Cerebellum (tissue), 4 donors: ENCODE measurements at places on chromosomes 1 and 21.

DNA sequence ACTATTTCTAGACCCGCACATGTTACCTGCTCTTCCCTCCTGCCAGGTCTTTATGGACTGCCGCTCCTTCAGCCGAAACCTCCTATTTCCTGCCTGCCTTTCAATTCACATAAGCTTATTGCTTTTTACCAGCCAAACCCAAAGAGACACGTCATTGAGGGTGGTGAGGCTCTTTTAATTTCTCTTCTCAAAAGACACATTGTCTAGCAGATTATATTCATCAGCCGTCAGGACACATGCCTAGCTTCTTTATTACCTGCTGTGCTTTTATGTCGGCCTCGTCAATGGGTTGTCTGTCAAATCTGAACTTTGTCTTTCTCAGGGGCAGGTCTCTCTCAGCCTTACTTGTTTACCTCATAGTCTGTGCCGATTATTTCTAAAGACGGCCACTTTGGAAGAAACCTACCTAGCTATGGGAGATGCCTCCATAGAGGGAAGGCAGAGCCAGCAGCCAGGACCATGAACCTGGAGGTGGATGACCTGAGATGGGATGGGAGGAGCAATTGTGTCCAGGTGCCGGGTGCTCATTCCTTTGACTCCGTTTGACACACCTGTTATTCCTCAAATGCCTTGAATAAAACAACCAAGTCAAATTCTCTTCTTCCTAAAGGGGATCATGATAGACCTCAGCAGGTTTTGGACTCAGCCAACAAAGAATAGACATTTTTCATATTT lies 42.0 kb downstream of the ZBTB18 start:
- DNase-seq, result peak; percentile 37

GRCh38 chr1:115725600-115725999 lies 42.9 kb downstream of the CASQ2 start:
- DNase-seq, result no peak

DNA sequence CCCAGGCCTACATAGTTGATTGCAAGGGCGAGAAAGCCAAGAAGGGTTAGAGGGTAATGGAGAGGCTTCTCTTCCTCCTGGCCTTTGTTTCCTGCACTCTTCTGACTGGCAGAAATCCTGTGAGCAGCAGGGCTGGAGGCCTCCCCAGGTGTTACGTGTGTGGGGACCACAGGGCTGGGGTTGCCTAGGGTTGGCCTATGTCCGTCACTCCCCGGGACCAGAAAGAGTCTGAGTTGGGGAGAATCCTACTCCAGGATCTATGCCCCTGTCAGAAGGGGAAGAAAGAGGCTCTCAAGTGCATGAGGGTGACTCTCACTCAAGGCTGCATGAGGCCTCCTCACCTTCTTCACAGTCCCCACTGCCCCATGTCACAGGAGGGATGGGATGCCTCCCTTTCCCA lies 38.5 kb downstream of the IGFN1 start:
- DNase-seq, result no peak

GRCh38 chr1:208604295-208604694 lies 360.1 kb upstream of the PLXNA2 start:
- DNase-seq, result no peak

GRCh38 chr1:198564716-198565115 lies 24.2 kb upstream of the ATP6V1G3 start:
- no peak for DNase-seq

DNA sequence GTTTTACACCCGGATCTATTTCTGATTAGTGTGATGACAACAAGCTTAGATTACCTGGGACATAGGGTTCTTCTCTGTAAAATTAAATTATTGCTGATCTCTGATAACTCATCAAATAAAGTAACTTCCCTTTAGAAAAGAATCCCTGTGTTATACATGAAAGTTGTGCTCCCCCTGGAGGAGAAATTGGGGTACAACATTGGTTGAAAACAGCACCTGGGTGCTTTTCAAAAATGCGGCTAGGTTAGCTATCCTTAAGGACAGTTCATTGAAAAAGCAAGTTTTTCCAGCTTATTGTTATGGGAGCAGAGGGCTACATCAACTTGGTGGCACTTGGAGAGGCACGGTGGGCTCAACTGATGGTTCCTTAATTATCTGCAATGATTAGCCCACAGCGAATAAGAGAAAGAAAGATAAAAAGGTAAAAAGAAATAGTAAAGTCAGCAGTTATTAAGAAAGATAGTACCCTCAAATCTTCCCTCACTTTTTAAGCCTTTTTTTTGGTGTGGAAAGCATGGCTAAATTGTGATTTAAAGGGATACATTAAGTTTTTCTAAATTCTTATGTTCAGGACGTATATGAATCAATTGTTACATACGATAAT lies 97.8 kb downstream of the FMN2 start:
- peak; percentile 23 for DNase-seq

- DNase-seq, result no peak
These were observed 118.4 kb downstream of the ATF6 start for GRCh38 chr1:161884475-161884874.

DNA sequence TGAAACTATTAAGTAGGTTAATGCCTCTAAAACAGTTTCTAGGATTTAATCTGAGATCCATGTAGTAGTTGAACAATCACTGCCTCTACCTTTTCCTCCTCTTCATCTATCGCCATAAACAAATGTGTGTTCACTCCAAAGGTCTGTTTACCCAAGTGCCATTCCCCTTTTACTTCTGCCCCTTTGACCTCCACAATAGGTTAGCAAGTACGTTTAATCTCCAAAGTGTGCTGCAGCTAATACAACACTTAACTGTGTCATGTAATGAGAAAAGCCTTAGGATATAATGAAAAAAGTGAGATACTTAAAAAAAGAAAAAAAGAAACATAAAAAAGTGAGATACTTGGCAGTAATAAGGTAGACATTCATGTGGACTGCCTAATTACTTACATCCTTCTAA lies 28.2 kb downstream of the GPBP1L1 start:
- no peak for DNase-seq

GRCh38 chr1:182833271-182833670 lies 5.9 kb upstream of the DHX9 start:
- DNase-seq, result no peak

- DNase-seq, result no peak
These were observed 188.3 kb upstream of the MAP1LC3C start for GRCh38 chr1:242187171-242187570.

GRCh38 chr1:205992218-205992882 lies 10.8 kb downstream of the RAB7B start:
- no peak for DNase-seq

- DNase-seq, result no peak
These were observed 85.1 kb downstream of the PLPP3 start for GRCh38 chr1:56494306-56494705.

GRCh38 chr1:162722036-162722435 lies 68.5 kb upstream of the HSD17B7 start:
- peak; percentile 81 for DNase-seq

DNA sequence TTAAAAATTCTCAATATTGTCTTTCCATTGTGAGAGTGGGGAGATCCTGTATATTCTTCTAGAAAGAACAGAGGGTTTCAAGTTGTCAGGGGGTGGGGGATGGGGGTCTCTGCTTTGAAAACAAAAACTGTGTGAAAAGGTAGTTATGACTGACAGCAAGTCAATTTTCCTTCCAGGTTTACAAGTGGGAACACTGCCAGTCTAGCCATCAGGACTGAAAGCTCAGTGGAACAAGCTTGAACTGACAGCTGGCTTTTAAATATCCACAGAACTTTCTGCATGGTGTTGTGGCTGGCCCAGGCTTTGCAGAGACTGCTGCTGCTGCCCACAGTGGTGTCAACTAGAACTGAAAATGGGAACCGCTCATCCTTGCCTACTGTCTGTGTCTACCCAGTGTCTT lies 162.6 kb downstream of the TNR start:
- DNase-seq, result no peak

- DNase-seq, result peak; percentile 40
These were observed 8.1 kb upstream of the TMEM183A start for GRCh38 chr1:202998836-202999750.

DNA sequence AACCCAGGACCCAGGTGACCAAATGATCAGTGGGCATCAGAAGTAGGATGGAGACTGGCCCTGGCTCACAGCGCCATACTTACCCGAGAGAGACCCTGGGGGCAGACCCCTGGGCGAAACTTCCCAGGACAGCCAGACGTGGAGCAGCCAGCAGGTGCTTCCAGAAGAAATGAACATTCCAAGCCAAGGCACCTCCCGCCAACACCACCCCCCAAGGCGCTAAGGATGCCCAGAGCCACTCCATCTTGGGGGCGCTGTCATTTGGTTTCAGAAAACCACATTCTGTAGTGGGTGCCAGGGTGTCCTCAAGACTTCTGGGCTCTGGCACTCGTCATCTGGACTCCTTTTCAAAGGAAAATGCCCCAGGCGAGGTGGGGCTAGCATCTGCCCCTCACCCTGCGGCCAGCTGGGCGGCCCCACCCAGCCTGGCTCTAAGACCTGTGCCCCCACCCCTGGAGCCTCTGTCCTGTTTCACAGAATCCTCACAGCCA lies 98.8 kb downstream of the RIPK4 start:
- DNase-seq, result no peak

GRCh38 chr1:26730695-26731094 lies 34.9 kb downstream of the ARID1A start:
- no peak for DNase-seq

GRCh38 chr21:34365809-34366208 lies 2.0 kb downstream of the KCNE2 start:
- no peak for DNase-seq

DNA sequence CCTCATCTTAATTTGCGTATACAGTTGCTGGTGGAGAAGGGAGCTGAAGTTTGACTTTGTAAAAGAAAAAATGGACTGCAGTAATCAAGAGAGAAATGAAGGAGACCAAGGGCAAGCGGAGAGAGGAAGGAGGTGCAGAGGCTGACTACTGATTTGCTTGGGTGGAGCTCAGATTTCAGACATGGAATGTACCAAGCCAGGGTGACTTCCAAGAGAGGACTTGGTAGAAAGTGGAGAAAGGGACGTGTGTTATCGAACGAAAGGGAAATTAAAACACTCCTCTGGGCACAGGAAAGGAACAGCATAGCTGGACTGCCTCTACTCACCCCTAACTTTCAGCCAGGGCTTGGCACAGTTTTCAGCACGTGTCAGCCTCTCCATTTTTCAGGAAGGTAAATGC lies 15.1 kb upstream of the HEATR1 start:
- no peak for DNase-seq

DNA sequence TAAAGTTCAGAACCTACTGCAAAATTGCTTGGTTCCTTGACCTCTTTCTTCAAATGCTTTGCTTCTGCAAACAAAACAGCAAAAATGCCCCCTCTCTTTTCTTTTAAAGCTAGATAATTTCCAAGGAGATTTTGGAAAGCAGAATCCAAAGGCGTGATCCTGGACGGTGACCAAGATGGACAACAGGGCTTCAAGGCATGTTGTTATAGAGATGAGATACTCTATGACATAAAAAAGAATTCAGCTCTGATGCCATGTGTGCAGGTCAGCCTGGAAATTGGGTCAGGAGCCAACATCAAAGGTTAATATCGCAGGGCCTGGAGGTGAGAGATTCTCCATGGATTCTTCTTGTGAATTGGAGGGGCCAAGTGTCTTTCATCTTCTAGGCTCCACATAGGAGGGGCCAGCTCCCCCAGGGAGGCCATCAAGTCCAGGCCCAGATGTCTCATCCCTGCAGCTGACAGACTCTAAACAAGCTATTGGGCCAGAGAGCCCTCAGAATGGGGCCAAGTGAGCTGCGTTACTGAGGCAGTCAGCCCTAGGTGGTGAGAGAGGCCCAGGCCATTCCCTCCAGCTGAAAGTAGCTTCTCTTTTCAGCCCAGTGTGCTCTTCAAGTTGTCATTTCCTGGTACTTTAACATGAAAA lies 45.5 kb downstream of the NMNAT2 start:
- DNase-seq, result no peak

- DNase-seq, result peak; percentile 48
These were observed 592 bp downstream of the ZNF692 start for GRCh38 chr1:248858096-248858890.

DNA sequence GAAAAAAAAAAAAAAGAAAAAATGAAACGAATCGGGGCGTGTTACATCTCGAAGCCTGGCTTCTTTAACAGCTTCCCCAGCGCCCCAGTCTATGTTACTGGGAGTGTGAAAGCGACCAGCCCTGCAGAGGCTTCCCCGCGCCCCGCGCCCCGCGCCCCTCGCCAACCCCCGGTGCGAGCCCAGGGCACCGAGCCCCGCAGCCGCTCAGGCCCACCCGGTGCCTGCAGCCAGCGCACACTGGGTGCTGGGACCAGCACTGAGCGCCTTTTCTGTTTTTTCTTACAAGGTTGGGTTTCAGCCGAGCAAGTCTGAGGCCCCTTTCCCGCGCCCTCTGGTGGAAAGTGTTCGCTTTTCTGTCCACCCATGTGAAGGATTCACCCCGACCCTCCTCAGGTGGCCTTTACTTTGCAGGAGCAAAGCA lies 42.1 kb upstream of the ZNF496 start:
- DNase-seq, result peak; percentile 22

GRCh38 chr1:67863637-67864036 lies 30.4 kb upstream of the GNG12 start:
- peak; percentile 50 for DNase-seq

GRCh38 chr1:28309702-28310101 lies 19.1 kb upstream of the MED18 start:
- no peak for DNase-seq

GRCh38 chr1:20721117-20722061 lies 3.6 kb upstream of the KIF17 start:
- DNase-seq, result no peak

- no peak for DNase-seq
These were observed 1.4 kb upstream of the TNR start for GRCh38 chr1:175744833-175745232.

DNA sequence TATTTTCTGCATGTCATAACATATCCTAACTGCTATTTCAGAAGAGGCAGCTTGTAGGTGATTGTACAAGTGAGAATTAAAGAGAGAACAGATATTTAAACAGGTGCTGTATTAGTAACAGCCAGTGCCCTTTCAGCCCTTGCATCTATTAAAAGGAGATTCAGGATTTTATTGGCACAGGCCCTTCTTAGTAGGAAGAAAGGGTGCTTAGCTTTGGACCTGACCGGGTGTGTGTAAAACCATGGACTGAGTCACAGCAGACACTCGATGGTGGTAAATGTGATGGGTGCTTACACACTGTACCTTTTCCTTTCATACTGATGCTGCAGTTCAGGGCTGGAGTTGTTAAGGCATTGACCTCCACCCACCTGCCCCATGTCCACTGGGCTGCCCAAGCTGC lies 12.7 kb upstream of the CD101 start:
- DNase-seq, result no peak

DNA sequence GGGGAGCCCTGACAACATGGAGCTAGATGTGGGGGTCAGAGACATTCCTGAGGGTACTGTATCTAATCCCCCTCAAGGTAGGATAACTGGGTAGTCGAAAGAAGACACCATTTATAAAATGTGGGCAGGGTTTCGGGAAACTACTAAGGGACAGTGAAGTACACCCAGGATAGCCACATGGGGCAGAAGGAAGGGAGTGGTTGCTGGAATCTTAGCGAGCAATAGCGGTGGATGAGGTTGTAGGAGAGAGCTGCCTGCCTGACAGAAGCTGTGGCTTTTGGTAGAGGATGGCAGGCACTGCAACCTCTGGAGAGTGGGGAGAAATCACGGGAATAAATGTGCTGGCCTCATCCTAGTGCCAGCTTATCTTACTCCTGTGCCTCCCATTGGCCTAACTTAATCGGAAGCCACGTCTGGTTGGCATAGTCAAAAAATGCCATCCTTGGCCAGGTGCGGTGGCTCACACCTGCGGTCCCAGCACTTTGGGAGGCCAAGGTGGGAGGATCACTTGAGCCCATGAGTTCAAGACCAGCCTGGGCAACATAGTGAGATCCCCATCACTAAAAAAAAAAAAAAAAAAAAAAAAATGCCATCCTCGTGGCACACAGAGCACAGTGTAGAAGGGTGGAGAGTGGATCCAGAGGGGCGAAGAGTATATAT lies 23.4 kb upstream of the MAPKAPK2 start:
- no peak for DNase-seq

- DNase-seq, result no peak
These were observed 177.4 kb downstream of the AKT3 start for GRCh38 chr1:243672539-243673074.
